Muscle of back (tissue), 13 donors: ENCODE measurements at places on chromosomes 2 and 18.

GRCh38 chr2:1140389-1141003 is 189.8 kb downstream of the SNTG2 start:
- DNase-seq = no peak

DNA sequence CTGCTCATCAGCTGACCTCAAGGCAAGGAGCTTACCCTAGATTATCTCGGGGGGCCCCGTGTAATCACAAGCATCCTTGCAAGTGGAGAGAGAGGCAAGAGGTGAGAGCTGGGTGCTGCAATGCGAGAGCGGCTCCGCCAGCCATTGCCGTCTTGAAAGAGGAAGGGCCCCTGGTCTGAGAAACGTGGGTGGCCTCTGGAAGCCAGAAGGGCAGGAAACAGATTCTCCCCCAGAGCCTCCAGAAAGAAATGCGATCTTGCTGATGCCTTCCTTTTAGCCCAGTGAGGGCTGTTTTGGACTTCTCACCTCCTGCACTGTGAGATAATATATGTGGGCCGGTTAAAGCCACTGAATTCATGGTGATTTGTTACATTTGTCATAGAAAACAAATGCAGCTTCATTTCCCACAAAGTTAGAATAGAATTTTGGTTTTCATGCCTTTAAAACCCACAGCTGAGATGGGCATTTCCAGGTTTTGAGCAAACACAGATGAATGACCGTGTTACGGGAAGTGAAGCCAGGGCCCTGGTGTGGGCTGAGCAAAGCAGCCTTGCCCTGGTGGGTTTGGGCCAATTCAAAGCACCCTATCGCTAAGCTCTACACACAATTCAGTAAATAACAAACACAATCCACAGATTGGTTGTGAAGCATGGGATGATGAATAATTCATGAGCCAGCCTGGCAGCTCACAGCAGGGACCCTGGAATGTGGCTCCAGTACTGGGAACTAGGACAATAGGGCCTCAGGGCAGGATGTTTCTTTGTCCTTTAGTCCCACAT is 319.9 kb upstream of the HS6ST1 start:
- DNase-seq = no peak

DNA sequence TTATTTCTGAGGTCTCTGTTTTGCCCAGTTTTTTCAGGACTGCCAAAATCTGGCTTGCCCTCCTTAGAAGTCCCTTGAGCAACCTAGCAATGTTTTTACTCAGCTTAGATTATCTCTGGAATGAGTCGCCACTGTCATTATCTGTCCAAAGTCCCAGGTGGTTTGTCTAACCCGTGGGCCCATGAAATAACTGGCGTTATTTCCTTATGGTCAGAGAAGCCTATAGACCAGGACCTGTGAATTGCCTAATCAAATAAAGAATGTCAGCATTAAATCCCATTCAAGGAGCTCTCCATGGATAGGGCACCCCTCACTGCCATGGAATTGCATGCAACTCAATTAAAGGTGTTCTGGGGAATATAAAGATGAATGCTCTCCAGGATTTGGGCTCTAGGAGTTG is 373.9 kb downstream of the SETBP1 start:
- no peak for DNase-seq

DNA sequence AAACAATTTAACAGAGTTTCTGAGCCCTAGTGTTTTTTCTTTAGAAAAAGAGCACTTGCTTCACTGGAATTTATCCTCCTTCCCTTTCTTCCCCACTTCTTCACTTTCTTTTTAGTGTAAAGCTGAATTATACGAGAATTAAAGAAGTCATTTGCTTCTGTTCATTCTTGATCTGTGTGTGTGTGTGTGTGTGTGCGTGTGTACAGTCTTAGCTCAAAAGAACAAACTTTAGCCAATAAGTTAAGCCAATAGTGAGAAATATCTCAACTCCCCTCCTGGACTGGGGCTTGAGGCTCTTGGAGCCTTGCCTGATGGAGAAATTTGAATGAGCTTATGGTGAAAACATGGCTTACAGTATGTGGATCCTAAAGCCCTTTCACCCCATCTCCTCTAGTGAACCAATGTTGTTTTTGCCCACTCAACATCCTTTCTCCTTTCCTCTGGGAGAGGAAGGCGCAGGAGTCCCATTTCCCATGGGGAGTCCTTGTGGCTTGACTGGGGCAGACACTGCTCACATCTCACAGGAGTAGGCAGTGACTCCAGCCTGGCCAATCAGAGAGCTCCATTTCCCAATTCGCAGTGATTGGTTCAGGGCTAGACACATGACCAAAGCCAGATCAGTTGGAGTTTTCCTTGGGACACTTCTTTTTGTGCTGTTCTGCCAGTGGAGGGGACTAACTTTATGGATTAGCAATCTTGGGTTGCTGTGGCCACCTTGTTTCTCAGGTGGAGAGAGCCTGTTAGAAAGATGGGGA is 16.3 kb upstream of the MYO3B start:
- no peak for DNase-seq

DNA sequence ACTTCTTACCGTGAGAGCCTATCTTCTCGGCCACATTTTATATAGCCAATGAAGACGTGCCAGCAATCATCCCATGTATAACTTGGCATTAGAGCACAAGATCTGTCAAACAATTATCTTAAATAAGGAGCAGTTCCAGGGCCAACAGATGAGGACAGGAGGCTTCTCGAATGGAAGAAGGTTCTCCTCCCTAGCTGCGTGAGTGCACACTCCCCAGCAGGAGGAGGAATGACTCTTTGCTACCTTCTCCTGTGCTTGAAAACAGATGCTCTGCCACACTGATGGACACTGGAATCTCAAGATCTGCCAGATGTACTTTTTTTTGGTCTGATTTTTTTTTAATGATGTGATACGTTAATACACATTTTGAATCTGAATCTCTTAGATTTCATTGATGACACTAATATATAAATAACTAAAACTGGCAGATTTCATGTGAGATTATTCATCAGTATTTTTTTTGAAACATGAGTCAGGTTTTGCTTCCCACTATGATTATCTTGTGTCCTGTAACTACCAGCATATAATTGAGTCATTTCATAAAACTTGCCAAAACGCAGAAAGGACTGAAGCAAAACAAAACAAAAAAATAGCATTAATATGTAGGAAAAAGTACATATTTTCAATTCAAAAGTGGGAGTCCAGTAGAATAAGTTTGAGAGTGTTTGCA is 626 bp upstream of the VIT start:
- DNase-seq = no peak

- no peak for DNase-seq
These were observed 127.6 kb upstream of the SERPINE2 start for GRCh38 chr2:224166654-224167053.

- no peak for DNase-seq
These were observed 110.2 kb upstream of the ACKR3 start for GRCh38 chr2:236459393-236459792.

- DNase-seq = peak; percentile 41
These were observed 682 bp upstream of the LNPK start for GRCh38 chr2:176002688-176003210.

DNA sequence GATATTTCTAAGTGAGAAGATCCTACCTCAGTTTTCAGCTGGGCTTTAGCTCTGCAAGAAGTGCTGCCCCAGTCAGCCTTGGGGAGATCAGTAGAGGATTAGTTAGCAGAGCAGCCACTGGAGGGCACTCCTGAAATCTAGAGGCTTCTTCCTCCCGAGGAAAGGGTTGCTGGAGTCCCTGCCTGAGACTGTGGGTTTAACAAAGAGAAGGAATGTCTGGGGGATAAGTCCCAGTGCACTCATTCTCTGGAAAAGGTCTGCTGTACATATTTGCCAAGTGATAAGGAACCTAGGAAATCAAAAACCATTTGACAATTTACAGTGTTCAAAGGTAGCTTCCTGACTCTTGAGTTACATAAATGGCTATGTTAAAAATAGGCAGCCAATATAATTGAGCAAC is 207.2 kb downstream of the SLC8A1 start:
- DNase-seq = peak; percentile 44

DNA sequence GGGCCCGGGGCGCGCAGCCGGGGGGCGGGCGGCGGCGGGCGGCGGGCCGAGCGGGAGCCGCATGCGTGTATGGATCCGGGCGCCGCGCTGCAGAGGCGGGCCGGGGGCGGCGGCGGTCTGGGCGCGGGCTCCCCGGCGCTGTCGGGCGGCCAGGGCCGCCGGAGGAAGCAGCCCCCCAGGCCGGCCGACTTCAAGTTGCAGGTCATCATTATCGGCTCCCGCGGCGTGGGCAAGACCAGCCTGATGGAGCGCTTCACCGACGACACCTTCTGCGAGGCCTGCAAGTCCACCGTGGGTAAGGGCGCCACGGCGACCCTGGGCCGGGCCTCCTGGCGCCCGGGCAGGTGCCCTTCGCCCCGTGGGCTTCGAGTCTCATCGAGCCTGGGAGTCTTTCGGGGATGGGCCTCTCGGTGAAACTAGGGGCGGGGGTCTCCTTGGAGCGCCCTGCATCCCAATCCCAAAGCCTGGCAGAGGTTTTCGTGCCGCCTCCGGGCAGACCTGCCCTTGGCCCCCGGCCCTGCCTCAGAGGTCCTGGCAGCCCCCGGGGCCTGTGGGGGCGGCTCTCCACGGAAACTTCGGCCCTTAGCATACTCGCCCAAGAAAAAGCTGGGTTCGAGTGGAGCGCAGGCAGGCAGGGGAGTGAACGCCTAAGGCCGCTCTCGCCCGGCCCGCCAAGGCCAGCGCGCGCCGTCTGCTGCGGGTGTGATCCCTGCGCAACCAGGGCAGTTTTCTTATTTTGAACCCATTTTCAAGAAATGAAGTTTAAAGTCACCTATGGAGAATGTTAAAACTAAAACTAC is 622 bp downstream of the RAB12 start:
- no peak for DNase-seq

- DNase-seq = no peak
These were observed 81.9 kb downstream of the ADCYAP1 start for GRCh38 chr18:986552-986951.
